ENCODE measurements at places on chromosomes 1 and 21.

DNA sequence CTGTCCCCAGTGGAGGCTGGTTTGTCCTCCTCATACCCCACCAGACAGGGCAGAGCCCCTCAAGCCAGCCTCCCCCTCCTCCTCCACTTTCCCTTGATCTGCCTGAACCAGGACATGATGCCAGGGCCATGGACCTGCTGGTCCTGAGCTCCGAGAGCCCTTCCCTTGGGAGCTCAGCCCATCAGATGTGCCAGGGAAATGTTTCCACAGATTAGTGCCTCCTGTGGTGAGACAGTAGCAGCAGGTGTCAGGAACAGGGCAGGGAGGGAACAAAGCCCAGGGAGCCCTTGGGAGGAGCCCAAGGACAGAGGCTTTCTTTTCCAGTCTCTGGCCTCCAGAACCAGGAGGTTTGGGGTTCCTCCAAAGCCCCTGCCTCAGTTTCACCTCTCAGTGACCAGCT is 14.6 kb upstream of the SLC41A1 start:
- DNase-seq = no peak

DNA sequence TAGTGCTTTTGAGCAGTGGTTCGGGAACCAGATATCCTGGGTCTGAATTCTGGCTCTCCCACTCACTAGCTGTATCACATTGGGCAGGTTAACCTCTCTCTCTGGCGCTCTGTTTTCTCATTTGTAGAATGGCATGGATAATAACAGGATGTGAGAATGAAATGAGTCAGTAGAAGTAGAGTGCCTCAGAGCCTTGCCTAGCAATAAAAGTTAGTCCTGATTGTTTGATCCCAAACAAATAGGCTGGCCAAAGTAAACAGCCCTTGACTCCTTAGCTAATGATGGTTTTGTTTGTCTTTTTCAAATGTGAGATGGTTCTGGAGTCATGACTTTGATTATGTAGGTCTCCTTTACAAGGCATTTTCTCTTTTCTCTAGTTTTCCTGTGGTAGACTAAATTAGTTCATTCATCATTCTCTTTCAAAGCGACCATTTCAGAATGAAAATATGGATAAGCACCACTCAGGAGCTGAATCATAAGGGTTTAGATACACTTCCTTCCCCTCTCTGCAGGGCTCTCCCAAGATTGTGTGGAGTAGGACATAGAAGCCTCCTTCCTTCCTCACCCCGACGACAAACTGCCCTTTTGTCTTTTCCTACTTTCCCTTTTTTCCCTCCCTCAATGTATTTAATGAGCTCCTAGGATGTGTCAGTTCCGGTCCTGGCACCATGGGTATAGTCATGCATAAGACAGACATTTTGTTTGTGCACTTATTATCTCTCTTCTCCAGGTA is 23.1 kb downstream of the KIAA0040 start:
- DNase-seq = no peak

- DNase-seq = no peak
Measured at GRCh38 chr1:36149973-36150295, 648 bp upstream of the TRAPPC3 start.

- no peak for DNase-seq
Measured at GRCh38 chr21:36909901-36910561, 56.4 kb downstream of the HLCS start.

DNA sequence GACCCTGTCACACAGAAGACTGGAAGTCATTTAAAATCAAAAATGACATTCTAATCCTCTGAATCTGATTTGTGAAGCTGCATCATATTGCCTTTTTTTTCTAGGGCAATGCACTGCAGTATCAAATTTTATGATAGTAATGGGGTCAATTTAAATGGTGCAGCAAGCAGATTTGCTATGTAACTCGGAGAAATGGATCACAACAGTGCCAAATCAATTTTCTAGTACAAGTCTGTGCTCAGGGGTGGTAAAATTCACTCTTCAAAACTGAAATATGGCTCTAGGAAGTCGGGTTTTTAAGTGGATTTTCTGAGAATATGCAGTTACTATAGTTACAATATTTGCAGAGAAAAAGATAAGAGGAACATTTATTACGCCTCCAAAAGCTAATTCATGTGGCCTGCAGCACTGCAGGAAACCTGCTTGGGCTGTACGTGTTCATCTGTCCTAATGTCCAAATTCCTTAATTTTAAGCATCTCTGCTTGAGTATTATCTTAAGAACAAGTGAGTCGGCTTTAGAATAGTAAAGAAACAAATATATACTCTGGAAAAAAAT is 31.5 kb downstream of the HLCS start:
- DNase-seq = no peak

Data from NCI-H187 treated with DMSO at 0.1 percent for 48 hours (cell line).